Cardiac muscle cell (in vitro differentiated cells and primary cell): ENCODE measurements at places on chromosomes 7 and 10. TPM values are rescaled to one million over a fixed set of nuclear protein-coding genes. Genes with fewer than 3 reads are reported as not detected.

The NFKB2 gene
- polyA plus RNA-seq, result 10.6 and 10.8 TPM in 2 replicates

GRCh38 chr10:85612378-85612775 lies 754.2 kb downstream of the GRID1 start:
- DNase-seq, result no peak
- H3K4me3 ChIP-seq, result no peak overlapping the region
- no peaks in the 10 kb centered on the region for H3K36me3 ChIP-seq
- no peaks in the 10 kb centered on the region for H3K4me1 ChIP-seq
- no peaks in the 10 kb centered on the region for H3K27me3 ChIP-seq

The PPP3CB gene
- polyA plus RNA-seq, result 13.3 and 14.3 TPM in 2 replicates

- DNase-seq, result no peak
- H3K36me3 ChIP-seq, result peaks cover 5% of the 10 kb centered on the region
- no peak overlapping the region for H3K4me3 ChIP-seq
- H3K27me3 ChIP-seq, result no peaks in the 10 kb centered on the region
- H3K4me1 ChIP-seq, result peaks cover 15% of the 10 kb centered on the region
These were observed 3.5 kb downstream of the THAP5 start for GRCh38 chr7:108565987-108566386.

GRCh38 chr7:184294-185264 lies 7.8 kb upstream of the FAM20C start:
- H3K36me3 ChIP-seq, result no peaks in the 10 kb centered on the region
- peaks cover 6% of the 10 kb centered on the region for H3K4me1 ChIP-seq

DNA sequence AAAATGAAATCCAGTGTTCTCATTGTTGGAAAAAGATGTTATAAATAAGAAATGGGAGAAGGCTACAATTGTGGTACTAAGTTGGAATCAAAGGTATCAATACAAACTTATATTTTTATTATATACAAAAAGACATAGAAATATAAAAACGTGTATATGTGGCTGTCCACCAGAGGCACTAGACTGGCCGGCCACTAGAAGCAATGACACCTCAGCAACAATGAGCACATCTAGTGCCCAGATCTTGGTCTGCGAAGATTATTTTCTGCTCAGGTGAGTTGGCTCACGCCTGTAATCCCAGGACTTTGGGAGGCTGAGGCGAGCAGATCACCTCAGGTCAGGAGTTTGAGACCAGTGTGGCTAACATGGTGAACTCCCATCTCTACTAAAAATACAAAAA lies 21.6 kb downstream of the IDE start:
- H3K27ac ChIP-seq, result no peak overlapping the region
- no peaks in the 10 kb centered on the region for H3K27me3 ChIP-seq
- no peaks in the 10 kb centered on the region for H3K4me1 ChIP-seq
- no peak for DNase-seq

DNA sequence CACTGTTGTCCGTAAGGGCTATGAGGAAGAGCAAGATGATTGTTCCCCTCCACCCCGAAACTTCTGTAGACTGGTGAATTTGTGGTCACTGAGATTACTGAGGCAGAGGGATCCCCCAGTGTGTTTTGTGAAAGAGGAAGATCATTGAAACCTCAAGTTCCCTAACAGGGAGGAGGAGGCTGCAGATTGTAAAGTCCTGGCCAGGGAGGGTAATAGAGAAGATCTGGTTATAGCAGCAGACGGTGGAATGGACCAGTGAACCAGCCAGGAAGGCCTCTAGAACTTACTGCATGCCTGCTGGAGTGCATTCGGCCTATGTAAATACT lies 31.1 kb downstream of the LMTK2 start:
- H3K36me3 ChIP-seq, result peaks cover 11% of the 10 kb centered on the region
- H3K27me3 ChIP-seq, result no peaks in the 10 kb centered on the region
- no peak overlapping the region for H3K4me3 ChIP-seq

The ATOH7 gene
- polyA plus RNA-seq, result 0.29 and 0.50 TPM in 2 replicates

GRCh38 chr7:70710651-70711050 lies 421.3 kb upstream of the GALNT17 start:
- H3K4me3 ChIP-seq, result no peak overlapping the region
- no peak for DNase-seq
- H3K27me3 ChIP-seq, result no peaks in the 10 kb centered on the region
- H3K36me3 ChIP-seq, result no peaks in the 10 kb centered on the region
- peak overlapping the region; percentile 57 for H3K27ac ChIP-seq

- H3K4me1 ChIP-seq, result peaks cover 45% of the 10 kb centered on the region
- no peak overlapping the region for H3K27ac ChIP-seq
- H3K4me3 ChIP-seq, result no peak overlapping the region
These were observed 201.0 kb upstream of the PRPS1L1 start for GRCh38 chr7:18228686-18229085.

DNA sequence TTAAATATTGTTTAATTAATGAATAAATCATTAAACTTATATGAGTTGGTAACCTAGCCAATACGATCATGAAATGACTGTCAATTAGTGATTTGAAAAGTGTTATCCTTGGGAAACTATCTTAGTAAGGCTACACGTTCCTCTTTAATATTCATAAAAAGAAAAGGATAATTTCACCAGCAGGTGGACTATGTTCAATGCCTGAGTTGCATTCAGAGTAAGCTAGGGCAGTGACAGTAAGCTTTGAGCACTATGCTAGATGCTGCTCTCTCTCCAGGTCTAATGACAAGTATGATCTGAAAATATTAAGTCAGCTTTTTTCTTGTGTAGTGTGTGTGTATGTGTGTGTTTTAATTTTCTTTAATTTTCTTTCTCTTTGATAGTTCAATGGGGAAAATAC lies 486.3 kb upstream of the PCDH15 start:
- no peaks in the 10 kb centered on the region for H3K4me1 ChIP-seq
- H3K27me3 ChIP-seq, result no peaks in the 10 kb centered on the region
- no peaks in the 10 kb centered on the region for H3K36me3 ChIP-seq
- no peak overlapping the region for H3K4me3 ChIP-seq

The PRKCQ gene
- polyA plus RNA-seq, result 4.1 and 4.3 TPM in 2 replicates

DNA sequence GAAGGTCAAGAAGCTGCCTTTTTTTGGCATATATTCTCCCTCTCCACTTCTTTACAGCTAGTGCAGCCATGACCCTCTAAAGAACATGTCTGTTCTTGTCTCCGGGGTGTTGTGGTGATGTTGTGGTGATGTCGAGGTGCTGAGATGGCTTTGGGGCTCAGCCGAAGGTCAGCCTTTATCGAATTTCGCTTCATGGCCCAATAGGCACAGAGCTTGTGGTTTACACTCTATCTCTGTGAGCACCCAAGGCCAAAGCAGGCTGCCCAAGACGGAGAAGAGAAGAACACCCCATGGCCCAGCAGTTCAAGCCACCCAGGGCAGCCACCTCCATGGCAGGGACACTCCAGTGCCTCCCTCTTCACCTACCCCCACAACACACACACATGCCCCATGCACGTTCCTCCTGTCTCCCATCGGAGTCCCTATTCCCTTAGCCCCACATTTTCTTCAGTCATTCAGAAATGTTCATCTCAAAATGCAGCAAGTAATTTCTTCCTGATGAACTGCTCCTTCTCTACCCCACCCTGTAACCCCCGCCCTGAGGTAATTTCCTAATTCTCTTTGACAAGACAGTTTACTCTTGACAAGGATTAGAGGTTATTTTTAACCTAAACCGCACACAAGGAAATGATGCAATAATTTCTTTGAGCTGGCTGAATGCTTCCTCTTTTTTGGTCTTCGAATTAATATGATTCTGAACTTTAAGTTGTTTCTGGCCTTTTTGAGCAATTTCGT lies 18.6 kb upstream of the ADRB1 start:
- peak; percentile 77 for DNase-seq
- no peaks in the 10 kb centered on the region for H3K36me3 ChIP-seq
- peaks cover 36% of the 10 kb centered on the region for H3K4me1 ChIP-seq
- no peak overlapping the region for H3K4me3 ChIP-seq
- no peaks in the 10 kb centered on the region for H3K27me3 ChIP-seq

DNA sequence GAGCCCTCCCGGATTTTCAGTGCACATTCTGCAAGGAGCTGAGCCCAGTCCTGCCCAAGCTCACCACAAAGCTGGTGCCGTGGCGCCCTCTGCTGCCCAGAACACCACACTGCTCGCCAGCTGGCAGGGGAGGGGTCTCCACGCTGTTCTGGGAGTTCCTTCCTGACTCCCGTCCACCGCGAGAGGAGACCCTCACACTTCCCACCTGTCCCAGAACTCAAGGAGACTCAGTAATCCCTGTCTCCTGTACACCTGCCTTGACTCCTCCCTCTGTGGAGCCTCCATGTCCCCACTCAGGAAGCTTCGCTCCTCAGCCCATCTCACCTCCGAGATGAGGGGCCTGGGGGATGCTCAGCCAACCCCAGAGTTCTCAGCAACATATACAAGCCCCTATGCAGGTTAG lies 11.3 kb downstream of the C10orf105 start:
- no peak overlapping the region for H3K27ac ChIP-seq
- peak; percentile 74 for DNase-seq
- H3K4me1 ChIP-seq, result no peaks in the 10 kb centered on the region
- no peaks in the 10 kb centered on the region for H3K27me3 ChIP-seq
- no peak overlapping the region for H3K4me3 ChIP-seq
- no peaks in the 10 kb centered on the region for H3K36me3 ChIP-seq

GRCh38 chr7:2201128-2201527 lies 31.6 kb downstream of the MAD1L1 start:
- H3K27ac ChIP-seq, result no peak overlapping the region
- no peak overlapping the region for H3K4me3 ChIP-seq
- no peaks in the 10 kb centered on the region for H3K36me3 ChIP-seq
- no peak for DNase-seq

The PCGF6 gene
- polyA plus RNA-seq, result 14.7 and 20.6 TPM in 2 replicates

The PBLD gene
- 4.6 and 5.6 TPM in 2 replicates for polyA plus RNA-seq

GRCh38 chr7:44080118-44080517 lies 2.2 kb downstream of the POLM start:
- no peak overlapping the region for H3K4me3 ChIP-seq
- no peaks in the 10 kb centered on the region for H3K27me3 ChIP-seq
- no peak for DNase-seq
- H3K27ac ChIP-seq, result no peak overlapping the region
- peaks cover 3% of the 10 kb centered on the region for H3K4me1 ChIP-seq
- H3K36me3 ChIP-seq, result peaks cover 30% of the 10 kb centered on the region

The A1CF gene
- polyA plus RNA-seq, result 0.07 TPM in 1 of 2 replicates, not detected in the other

GRCh38 chr7:16698200-16698905 lies 52.4 kb downstream of the BZW2 start:
- H3K27me3 ChIP-seq, result no peaks in the 10 kb centered on the region
- H3K36me3 ChIP-seq, result peaks cover 89% of the 10 kb centered on the region
- no peak overlapping the region for H3K4me3 ChIP-seq
- DNase-seq, result no peak
- H3K4me1 ChIP-seq, result peaks cover 5% of the 10 kb centered on the region

The ERVW-1 gene
- polyA plus RNA-seq, result 1.2 TPM in 1 of 2 replicates, not detected in the other

GRCh38 chr10:50807851-50808776 lies 68.4 kb downstream of the ASAH2B start:
- H3K27me3 ChIP-seq, result no peaks in the 10 kb centered on the region
- no peaks in the 10 kb centered on the region for H3K36me3 ChIP-seq
- H3K4me1 ChIP-seq, result no peaks in the 10 kb centered on the region

GRCh38 chr10:75619635-75620034 lies 188.2 kb downstream of the LRMDA start:
- DNase-seq, result no peak
- no peaks in the 10 kb centered on the region for H3K36me3 ChIP-seq
- H3K4me1 ChIP-seq, result peaks cover 13% of the 10 kb centered on the region
- no peak overlapping the region for H3K4me3 ChIP-seq
- no peak overlapping the region for H3K27ac ChIP-seq

- no peaks in the 10 kb centered on the region for H3K27me3 ChIP-seq
- peak; percentile 94 for DNase-seq
- peaks cover 68% of the 10 kb centered on the region for H3K4me1 ChIP-seq
- peak overlapping the region; percentile 21 for H3K4me3 ChIP-seq
These were observed 12.5 kb upstream of the DDIT4 start for GRCh38 chr10:72260976-72261783.

- peaks cover 33% of the 10 kb centered on the region for H3K4me1 ChIP-seq
- H3K27me3 ChIP-seq, result no peaks in the 10 kb centered on the region
- DNase-seq, result peak; percentile 76
- no peak overlapping the region for H3K4me3 ChIP-seq
- peak overlapping the region; percentile 12 for H3K27ac ChIP-seq
- no peaks in the 10 kb centered on the region for H3K36me3 ChIP-seq
These were observed 198.3 kb downstream of the BAMBI start for GRCh38 chr10:28875549-28876081.

DNA sequence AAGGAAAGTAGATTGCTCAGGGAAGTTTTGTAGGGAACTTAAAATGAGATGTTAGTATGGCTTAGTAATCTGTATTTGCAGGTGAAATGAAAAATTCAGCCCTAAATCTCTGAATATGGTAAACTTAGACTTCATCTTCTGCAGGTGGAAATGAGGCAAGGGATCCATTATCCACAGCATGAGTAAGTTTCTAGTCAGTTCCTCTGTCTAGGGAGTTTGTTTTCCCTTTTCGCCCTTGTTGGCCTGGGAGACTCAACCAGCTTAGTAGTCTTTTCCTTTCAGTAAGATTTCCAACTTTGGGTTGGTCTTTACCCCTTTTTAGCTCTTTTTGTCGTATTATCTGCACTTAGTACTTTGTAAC lies 65.6 kb downstream of the ZEB1 start:
- no peaks in the 10 kb centered on the region for H3K27me3 ChIP-seq
- H3K4me3 ChIP-seq, result no peak overlapping the region
- no peaks in the 10 kb centered on the region for H3K36me3 ChIP-seq
- no peak for DNase-seq
